ENCODE measurements at places on chromosomes 13 and 19. TPM values are rescaled to one million over a fixed set of nuclear protein-coding genes. Genes with fewer than 3 reads are reported as not detected.

DNA sequence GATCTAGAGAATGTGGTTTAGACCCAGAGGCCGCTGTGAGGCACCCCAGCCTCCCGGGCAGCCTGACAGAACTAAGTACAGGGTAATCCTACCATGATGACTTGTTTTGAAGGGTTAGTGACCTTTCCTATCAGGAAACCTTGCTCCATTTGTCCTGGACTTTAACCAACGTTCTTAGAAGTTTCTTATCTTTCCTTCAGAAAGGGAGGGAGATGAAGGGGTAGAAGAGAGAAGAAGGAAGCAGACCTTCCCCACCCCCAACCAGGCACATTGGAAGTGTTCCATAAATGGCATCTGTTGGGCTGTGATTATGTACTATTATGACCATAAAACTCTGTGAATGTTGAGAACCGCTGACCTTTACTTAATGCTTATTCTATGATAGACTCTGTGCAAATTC lies 184.2 kb downstream of the OXGR1 start:
- no peak for DNase-seq

Gene ZNF628
- total RNA-seq: 10.3 TPM

DNA sequence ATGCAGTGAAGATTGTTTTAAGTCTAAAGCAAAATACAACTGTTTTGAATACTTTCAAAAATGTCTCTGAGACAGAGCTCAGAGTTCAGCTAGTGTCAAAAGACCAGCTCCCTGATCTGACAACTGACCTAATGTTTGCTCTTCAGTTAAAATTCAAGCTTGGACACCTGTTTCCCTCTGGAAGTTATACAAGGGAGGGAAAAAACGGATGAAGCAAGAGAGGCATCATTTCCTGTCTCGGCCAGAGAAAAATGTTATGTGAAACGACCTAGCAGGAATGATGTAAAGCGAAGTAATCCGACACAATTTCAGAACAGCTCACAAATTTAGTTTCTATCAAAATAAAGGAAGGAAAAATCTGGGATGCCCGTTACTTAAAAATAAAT lies 59.4 kb downstream of the ZAR1L start:
- no peak for DNase-seq

DNA sequence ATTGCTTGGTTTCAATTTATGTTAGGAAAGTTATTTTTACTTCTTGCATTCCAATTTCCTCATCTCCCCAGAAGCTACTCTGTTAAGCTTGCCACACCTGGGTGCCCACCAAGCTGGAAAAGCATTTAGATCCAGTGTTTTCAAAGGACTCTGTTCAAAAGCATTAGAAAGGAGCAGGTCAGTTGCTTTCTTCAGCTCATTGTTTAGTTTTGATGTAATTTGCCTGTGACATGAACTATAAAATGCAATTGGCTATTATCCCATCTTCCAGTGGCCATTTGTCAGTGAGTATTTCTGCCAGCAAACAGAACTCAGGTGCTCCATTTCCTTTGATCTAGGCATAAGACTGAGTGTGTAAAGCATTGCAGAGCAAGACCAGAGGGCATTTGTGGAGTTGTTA lies 46.7 kb upstream of the RNF113B start:
- DNase-seq: no peak

Gene CYP2F1
- total RNA-seq: not detected

Gene KCNC3
- 9.5 TPM for total RNA-seq

- DNase-seq: no peak
These were observed 52.7 kb downstream of the TSC22D1 start for GRCh38 chr13:44523146-44524015.

Gene ELANE
- not detected for total RNA-seq

DNA sequence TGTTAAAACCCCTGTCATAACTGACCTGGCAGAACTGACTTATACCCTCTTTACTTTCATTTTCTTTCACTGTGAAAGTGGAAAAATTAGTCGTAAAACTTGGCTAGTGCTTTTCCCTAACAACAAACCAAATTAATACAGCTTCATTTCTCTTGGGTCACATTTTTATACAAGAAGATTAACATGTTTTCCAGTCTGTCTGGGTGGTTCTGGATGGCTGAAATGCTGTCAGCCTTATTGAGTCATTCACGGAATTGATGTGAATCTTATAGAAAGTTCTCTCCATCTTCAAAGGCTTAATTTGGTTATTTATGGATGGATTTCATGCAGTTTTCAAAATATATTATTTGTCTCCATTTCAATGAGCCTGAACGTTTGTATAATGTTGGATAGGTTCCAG lies 440.0 kb downstream of the KCTD12 start:
- DNase-seq: no peak

DNA sequence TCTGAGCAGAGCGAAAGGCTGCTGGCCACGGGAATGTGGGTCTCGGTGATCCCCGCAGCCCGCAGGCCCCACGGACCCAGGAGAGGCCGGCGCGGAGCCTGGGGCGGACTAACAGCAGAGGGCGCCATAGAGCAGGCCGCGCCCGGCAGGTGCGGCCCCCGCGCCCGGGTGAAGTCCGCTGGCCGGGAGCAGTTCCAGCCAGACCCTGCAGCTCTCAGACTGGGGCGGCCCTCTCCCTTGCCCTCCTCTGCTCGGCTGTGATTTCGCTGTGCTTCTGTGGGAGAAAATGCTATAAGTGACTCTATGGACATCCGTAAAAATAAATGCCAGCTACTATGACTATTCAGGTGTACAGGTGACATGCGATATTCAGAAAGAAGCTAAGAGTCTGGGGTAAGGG lies 37.7 kb downstream of the GSX1 start:
- peak; percentile 79 for DNase-seq

DNA sequence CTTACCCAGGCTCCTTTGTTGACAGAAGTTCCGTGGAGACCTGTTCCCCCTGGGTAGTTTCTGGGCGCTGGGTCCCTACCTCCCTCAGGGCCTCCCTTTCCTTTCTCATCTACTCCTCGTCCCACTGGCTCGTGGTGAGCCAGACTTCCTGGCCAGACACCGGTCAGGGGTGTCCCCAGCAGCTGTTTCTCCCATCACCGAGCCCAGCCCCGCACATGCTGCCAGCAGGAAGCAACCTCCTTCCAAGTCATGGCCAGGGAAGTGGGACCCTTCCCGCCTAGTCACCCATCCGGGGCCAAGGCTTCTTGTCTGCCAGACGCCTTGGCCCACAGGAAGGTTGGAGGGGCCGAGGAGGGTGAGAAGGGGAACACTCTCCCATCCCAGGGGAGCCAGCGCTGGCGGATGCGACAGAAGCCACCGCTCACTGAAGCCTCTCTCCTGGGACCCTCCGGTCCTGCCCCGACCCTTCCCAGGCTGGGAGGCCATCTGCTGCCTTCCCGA lies 5.7 kb downstream of the PAK4 start:
- no peak for DNase-seq

GRCh38 chr19:18591735-18592385 lies 3.3 kb downstream of the REX1BD start:
- DNase-seq: no peak

Gene CDC42EP5
- 16.1 TPM for total RNA-seq

DNA sequence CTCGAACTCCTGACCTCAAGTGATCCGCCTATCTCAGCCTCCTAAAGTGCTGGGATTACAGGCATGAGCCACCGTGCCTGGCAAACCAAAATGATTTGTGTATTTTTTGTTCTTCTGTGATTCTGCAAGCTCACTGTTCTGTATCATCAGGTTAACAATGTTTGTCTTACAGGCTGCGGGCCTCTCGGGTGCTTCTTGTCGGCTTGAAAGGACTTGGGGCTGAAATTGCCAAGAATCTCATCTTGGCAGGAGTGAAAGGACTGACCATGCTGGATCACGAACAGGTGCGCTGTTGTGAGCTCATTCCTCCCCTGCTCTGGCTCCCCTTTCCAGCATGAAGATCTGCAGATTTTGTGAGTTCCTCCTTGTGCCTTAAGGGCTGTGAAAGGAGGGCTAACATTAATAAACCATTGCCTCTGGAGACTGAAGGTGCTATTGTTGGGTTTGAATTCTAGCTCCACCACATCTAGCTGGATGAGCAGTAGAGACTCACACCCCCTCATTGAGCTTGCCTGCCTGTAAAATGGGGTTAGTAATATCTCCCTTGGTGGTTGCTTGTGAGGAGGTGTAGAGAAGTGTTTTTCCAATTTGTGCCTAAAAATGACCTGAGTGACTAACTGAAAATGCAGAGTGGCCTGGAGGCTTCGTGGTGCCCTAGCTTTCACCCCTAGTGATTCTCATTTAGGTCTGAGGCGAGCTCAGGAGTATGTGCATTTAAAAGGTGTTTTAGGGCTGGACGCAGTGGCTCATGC lies 12.9 kb downstream of the SAE1 start:
- no peak for DNase-seq

All from type B pancreatic cell (in vitro differentiated cells).